ENCODE measurements at places on chromosomes 7 and 10.

- DNase-seq, result no peak
These were observed 665.9 kb downstream of the KCNMA1 start for GRCh38 chr10:76971547-76972170.

GRCh38 chr10:100045592-100045991 lies 35.8 kb upstream of the DNMBP start:
- no peak for DNase-seq

DNA sequence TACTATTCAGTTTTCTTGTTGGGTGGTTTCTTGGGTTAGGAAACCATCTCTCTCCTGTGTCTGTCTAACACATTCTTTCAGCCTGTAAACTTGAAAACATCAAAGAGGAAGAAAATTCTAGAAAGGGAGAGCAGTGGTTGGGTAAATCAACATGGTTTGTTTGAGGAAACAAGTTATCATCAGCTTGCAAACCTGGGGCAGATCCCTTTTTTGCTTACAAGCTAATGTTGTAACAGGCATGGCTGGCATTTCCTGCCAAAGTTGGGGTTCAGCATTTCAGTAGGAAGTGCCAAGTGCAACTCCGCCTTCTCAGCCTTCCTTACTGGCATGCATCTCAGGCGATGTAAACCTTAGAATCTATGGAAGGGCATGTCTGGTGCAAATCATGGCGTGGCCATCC lies 112.6 kb downstream of the EEPD1 start:
- no peak for DNase-seq

GRCh38 chr10:80211786-80212185 lies 6.4 kb upstream of the ANXA11 start:
- no peak for DNase-seq

GRCh38 chr10:71842856-71843686 lies 8.0 kb downstream of the PSAP start:
- DNase-seq, result no peak

DNA sequence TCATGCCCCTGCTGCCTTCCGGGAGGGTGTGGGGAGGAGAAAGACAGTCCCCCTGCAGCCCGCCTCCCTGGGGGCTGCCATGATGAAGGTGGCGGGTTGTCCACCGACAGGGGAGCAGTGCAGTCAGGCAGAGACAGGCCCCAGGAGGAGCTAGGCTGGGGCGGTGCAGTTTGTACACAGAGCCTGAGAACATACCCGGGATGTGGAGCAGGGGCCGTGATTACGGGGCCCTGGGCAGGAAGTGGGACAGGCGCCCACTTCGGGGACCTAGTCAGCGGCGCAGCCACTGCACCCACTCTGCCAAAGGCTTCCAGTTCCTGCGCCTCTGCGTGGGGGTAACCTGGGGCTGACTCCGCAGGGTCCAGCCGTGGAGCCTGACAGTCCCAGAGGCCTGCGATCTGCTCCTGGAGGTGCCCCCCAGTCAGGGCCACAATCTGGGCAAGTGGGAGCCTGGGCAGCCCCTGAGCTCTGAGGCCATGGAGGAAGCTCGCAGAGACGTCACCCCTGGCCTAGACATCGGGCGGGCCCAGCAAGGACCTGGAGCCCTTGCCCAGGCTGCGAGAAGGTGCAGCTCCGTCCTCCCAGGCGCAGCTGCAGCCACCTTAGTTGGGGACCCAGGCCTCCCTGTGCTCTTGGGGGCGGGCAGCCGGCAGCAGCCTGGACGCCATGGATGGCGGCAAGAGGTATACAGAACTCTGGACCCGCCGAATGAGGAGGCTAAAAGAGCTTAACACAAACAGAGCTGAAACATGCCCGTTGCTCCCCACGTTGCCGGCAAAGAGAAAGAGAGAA lies 1356.8 kb downstream of the XPNPEP1 start:
- DNase-seq, result no peak

DNA sequence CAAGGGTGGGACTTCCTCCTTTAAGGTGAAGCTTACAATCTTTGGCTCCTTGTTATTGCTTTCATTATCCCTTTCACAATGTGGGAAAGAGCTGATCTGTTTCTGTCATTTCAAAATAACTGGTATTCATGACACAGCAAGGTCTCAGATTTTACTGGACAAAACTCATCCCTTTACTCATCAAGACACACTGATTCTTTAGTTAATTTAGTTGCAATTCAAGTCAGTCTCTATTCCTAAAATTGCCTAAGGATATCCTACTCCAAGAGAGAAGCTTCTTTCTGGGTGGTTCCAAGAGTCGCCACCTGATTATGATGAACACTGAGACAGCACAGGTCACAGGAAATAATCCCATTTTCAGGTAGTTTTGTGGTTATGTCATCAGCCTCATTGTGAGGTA lies 5.8 kb upstream of the PNLIPRP3 start:
- DNase-seq, result no peak

- no peak for DNase-seq
These were observed 493.2 kb upstream of the KLF6 start for GRCh38 chr10:4278186-4278585.

DNA sequence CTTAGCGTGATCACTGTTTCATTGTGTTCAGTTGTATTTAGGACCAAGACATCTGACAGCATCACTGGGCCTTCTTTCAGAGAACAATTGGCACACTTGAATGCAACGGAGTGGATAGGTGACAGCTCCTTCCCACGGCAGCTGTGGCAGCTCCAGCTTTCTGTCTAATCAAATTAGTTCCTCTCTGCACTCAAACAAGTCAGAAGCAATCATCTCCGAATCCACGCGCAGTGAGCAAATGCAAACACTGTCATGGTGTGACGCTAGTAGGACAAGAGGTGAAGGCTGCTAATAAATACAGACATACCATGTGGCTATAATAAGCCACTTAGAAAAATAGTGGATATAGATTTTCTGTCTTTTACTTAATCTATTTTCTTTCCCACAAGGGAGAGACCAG lies 542.4 kb downstream of the ACTR3B start:
- no peak for DNase-seq

DNA sequence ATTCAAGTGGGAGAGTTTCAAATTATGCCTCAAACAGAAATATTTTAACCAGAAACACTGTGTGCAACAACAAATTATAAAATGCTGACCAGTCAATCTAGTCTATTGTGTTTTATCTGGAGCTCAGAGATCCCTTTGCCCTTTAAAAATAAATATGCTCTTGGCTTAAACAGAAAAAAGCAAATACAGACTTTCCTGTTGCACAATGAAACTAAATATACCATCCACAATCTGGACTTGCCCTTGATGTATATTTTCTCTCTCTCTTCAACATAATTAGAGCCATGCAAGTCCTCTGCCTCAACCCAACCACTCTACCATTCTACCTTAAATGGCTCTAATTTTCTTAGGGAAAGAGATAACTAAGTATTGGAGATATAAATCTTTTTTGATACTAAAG lies 34.9 kb downstream of the ASAH2 start:
- DNase-seq, result no peak

DNA sequence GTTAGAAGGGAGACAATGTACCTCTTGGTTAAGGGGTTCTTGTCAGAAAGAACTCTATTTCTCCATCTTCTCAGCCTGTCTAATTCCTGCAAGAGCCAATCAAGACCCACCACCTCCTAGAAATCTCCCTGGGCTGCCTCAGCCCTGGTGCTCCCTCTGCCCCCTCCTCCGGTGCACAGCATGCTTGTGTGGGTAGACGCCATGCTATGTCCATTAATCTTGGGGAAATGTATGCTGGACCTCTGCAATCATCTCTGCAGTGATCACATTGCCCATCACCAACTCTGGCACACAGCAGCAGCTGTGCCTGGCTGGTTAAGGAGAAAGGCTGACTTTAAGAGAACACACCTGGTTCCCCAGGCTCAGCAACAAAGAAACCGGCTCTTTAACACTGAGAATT lies 37.3 kb downstream of the SH3PXD2A start:
- DNase-seq, result no peak

Data from CD4-positive, alpha-beta T cell treated with Interleukin-6 at 100 ng/mL for 8 hours (primary cell).